Upper lobe of right lung (tissue), 1 donor: ENCODE measurements at places on chromosomes 3 and 15. TPM values are rescaled to one million over a fixed set of nuclear protein-coding genes. Genes with fewer than 3 reads are reported as not detected.
A peak's percentile ranks its signal among the peaks of the same experiment; 100 is the strongest.

Gene HESX1
- total RNA-seq, result 1.2 TPM

Gene ALDH1A2
- total RNA-seq, result 27.3 TPM

Gene NR2F2
- total RNA-seq, result 88.1 TPM

Gene PLAAT1
- 0.96 TPM for total RNA-seq

Gene DLG1
- total RNA-seq, result 77.5 TPM

Gene IL17RB
- 12.4 TPM for total RNA-seq

Gene IL16
- total RNA-seq, result 39.3 TPM

DNA sequence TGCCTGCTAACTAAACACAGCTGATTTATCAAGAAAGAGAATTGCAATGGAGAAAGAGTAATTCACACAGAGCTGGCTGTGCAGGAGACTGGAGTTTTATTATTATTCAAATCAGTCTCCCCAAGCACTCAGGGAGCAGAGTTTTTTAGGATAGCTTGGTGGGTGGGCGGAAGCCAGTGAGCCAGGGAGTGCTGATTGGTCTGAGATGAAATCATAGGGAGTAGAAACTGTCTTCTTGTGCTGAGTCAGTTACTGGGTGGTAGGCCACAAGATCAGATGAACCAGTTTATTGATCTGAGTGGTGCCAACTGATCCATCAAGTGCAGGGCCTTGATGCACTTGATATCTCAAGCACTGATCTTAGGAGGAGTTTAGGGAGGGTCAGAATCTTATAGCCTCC is 891.9 kb upstream of the CADM2 start:
- no peak for DNase-seq

DNA sequence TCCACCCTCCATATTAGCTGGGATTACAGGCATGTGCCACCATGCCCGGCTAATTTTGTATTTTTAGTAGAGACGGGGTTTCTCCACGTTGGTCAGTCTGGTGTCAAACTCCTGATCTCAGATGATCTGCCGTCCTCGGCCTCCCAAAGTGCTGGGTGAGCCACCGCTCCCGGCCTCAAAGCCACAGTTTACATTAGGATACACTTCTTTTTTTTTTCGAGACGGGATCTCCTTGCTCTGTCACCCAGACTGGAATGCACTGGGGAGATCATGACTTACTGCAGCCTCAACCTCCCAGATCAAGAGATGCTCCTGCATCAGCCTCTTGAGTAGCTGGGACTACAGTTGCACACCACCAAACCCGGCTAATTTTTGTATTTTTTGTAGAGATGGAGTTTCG is 2.5 kb upstream of the NR1D2 start:
- no peak for DNase-seq

GRCh38 chr15:94456226-94456625 is 224.9 kb downstream of the MCTP2 start:
- no peak for DNase-seq

DNA sequence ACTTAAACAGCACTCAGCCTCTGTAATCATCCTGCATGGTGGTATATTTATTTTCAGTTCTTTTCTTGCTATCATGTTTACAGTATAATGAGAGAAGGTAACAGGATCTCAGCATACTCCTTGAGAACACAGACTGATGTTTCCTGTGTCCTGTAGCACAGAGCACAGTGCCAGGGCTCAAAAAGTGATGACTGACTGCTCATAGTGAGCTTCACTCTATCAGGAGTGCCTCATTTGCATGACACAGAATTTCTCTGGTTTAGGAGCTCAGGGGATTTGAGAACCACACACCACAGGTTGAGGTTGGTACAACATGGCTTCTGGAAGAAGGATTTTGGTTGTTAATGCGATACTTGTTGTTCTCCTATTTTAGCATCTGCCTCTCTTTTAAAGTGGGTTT is 68.5 kb upstream of the SLC2A2 start:
- no peak for DNase-seq

DNA sequence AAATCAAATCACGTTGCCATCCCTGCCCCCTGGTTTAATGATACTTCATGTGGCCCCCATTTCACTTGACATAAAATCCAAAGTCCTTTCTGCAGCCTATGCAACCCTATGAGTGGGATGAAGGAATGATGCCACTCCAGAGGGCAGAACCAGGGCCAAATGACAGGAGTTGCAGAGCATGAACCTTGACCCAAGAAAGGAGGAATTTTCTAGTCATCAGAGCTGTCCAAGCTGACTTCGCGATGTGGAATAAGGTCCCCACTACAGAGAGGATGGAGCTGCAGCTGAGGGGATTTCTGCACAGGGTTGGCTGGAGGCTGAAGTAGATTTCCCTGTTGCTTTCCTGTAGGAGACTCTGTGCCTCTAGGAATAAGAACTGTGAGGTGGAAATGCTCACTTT is 15.8 kb upstream of the EPHB3 start:
- DNase-seq, result peak; percentile 13

DNA sequence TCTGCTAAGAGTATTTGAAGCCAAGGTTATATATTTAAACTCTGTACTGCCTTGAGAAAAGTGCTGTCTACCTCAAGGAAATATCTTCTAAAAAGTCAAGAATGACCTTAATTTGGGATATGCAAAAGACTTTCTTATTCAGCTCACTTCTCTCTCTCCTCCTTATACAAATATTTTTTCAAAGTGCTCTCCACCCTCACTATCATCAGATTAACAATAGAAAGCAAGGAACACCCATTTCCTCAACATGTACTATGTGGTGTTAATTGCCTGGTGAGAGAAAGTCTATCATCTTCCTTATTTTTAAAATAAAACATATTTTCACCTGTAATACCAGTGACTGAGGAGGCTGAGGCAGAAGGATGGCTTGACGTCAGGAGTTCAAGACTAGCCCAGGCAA is 44.4 kb upstream of the RSL24D1 start:
- no peak for DNase-seq

DNA sequence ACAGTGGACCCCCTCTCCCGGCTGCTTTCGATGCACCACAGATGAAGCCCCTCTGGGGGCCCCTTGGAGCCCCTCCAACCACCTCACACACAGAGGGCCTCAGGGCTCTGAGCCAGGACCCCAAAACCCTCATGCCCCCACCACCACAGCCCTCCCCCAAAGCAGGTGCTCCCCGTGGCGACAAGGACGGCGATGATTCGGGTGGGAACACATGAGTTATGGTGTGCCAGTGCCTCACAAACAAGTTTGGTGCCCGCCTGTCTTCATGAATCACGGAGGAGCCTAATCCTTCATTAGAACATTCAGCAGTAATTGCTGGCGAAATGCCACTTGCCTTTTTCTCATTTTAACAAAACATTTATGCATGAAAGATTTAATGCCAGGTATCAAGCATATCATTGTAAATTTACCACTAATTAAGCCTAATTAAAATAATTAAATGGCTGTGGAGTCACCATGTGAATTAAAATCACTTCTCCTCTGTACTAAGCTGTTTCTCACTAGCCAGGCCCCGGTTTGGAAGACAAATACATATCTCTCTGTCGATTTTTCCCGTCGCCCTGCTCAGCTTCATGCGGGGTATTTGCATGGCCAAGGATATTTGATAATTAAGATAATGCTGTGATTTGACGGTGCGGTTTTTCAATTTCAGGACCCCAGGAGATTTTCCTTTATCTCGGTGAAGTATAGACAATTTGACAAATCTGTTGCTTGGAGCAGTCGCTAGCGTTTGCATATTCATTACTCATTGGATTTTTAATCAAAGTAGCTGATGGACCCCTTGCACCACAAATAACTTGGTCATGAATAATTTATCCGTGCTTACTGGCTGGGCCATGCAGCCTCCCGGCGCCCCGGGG is 157.0 kb downstream of the TLE3 start:
- no peak for DNase-seq

DNA sequence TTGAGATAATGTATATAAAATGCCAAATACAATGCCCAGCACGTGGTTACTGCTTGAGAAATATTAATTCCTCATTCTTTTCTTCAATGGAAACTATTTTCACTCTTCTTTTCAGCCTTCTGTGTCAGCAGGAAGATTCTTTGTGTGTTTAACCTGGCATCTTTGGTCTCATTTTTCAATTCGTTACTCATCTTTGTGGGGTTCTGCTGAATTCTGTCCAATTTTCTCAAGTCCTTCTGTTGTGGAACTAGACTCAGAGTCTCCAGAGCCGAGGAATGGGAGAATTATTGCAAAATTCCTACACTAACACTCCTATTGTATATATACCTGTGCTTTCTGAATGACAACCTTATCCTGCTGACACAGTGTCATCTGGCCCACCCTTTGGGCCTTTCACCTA is 96.8 kb upstream of the RGMA start:
- DNase-seq, result no peak

- no peak for DNase-seq
Observed at GRCh38 chr3:63617391-63617790, 35.1 kb upstream of the SNTN start.

DNA sequence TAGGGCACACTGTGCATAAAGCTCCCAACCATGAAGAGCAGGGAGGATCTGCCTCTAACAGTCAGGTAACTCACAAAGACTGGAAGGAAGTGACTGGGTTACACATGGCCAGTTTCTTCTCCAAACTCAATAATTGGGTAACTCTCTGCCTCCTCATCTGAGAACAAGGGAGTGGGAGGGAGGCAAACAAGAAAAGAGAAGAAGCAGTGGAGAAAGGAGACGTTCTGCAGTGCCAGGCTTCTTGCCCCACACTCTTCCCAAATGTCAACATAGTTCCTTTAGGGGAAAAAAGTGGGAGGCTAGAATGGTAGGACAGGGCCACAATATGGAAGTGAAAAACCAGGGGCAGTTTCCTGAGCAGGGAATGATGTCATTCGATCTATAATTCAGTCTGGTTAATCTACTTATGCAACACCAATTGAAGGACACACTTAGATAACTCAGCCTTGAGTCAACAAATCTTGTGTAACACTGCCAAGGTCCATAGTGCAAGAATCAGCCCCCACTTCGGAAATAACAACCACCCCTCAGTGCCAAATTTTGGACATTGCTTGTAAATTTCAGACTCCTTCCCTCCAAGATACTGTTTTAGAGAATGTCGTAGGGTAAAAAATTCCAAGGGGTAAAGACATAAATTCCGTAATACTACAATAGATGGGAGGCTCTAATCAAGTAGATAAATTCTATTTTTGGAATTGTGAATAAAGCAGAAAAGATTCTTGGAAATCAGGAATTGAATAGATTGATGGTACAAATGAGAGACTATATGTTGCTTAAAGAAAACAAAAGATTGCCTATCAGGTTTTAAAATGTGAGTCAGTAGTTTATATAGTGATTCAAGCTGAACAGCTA is 143.0 kb downstream of the LPP start:
- DNase-seq, result no peak

- peak; percentile 83 for DNase-seq
Observed at GRCh38 chr15:80849308-80849707, 70.1 kb downstream of the CEMIP start.

GRCh38 chr3:14810070-14810791 is 8.5 kb upstream of the FGD5 start:
- DNase-seq, result peak; percentile 71

DNA sequence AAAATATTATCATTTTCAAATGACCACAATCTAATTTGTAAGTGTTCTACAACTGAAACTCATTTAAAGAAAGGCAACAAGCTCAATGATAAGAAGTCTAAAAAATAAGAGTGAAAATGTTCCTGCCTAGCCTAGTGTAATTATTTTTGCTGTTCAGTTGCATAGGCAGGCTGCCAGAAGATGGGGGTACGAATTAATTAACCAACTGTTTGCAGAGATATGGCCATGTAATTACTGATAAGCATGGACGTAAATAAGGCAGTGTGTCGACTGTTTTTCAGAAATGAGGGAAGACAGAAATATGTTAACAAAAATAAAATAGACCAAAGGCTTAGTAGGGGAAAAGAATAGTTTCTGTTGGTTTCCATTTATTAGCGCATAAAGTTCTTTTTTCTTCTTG is 24.7 kb upstream of the SCAANT1 start:
- DNase-seq, result no peak

DNA sequence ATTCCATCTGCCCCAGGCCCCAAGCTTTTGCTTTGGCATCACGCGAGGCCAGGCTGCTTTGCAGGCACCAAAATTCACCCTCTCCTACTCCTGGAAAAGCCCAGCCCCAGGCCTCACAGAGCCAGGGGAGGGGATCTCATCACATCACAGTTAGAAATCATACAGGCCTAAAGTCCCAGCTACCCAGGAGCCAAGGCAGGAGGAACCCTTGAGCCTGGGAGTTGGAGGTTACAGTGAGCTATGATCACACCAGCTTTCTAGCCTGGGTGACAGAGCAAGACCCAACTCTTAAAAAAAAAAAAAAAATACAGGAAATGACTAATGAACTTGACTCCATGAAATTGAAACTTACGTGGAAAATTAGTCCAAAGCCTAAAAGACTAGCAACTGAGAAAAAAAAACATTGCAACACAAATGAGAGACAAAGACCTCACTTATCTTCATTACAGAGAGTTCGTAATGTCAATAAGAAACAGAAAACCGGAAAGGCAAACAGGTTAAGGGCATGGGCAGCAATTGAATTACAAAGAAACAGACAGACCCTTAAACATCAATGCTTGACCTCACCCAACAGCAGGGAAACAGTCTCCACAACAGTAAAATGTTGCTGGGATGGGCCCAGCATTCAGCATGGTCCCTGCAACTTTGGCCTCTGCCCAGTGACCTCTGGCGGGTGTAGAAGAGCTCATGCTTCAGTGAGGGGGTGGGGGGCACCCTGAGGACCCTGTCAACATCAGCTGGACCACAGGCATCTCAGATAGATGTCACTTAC is 151.5 kb downstream of the LRRK1 start:
- no peak for DNase-seq
